Stimulated activated CD8-positive, alpha-beta memory T cell treated with anti-CD3 and anti-CD28 coated beads, Interleukin-7, amount 100 ng/mL, for 48 hours (primary cell): ENCODE measurements at places on chromosomes 16 and 17.

DNA sequence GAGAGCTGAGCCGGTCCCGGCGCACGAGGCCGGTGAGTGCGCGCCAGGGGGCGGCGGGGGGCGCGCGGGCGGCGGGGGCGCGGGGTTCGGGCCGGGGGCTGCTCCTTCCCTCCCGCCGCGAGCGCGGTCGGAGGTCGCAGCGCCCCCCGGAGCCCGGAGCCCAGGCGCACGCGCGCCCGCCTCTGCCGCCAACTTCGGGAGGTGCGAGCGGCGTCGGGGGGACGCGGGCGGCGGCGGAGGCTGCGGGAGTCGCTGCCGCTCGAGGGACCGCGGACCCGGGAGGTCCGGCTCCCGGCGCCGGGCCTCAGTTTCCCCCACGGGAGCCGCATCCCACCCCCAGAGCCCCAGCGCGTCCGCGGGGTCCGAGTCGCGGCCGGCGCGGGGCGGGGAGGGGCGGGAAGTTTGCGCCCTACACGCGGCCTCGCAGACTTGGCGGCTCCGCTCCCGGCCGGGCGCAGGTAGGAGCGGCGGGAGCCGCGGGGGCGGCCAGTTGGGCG lies at the start of gene PRR35:
Gene PRR35 (plus strand): TSS at position 191 of the 497 bp plus-strand sequence. CDS start 2,901 bp downstream, outside the sequence.
- DNase-seq: no peak

DNA sequence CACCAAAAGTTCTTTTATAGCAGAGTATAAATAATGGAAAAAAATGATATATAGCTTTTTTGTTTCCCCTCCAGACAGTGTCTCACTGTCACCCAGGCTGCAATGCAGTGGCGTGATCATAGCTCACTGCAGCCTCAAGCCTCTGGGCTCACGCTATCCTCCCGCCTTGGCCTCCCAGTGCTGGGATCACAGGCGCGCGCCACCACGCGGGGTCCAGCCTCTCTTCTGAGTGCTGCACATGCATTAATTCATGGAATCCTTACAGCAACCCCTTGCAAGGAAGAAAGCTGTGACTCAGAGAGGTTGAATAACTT lies 18.0 kb upstream of the ZNF629 start:
- no peak for DNase-seq

DNA sequence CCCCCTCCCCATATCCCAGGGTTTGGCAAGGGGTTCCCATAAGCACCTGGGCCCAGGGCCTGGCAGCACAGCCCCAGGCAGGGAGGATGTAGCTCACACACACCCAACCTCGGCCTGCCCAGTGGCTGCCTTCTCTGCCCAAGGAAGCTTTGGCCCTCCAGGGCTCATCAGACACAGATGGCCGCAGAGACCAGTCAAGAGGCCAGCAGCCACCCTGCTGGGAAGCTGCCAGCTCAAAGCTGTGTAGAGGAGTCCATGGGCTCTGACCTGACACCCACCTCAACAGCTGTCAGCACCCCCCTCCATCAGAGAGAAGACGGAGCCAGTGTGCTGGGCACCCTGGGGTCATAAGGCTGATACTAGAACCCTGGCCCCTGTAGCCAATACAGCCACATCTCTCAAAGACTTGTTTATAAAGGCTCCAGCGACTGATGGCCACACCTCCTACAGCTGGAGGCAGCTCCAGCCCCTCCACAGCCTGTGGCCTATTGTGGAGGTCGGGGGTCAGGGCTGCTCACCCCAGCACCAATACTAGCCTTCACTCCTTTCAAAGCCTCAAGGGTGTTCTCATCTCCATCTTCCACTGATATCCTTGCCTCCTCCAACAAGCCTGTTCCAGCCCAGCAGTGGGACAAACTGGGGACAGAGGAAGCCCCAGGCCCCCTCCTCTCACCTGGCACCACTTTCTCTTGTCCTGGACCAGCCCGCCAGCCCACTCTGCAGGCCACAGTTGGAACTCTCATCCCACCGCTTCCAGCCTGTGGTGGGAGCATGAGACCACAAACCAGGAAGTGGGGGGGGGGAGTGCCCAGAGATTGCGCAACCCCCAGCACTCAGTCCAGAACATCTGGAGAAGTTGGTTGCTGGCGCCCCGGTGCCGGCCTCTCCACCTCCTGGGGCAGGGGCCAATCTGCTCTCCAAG lies 2.2 kb upstream of the MPG start:
- no peak for DNase-seq

- DNase-seq: no peak
Observed at GRCh38 chr16:89135166-89135565, 36.4 kb upstream of the CDH15 start.

DNA sequence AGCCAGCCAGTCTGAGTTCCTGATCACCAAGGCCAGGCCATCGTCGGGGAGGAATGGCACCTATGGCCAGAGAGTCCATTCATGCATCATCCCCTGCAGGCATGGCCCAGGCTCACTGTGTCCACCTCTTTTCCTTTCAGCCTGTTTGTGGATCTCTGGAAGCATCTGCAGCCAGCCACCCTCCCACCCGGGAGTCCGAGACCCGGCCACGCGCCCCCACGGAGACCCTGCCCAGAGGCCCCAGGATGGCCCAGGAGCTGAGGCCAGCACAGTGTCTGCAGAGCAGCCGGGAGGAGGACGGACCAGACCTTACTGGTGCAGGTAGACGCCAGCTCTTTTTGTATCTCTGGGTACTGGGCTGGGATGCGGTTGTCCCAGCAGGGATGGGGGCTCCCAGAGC lies 245.1 kb upstream of the CIBAR2 start:
- DNase-seq: no peak

GRCh38 chr16:87243478-87243877 lies 73.7 kb downstream of the C16orf95 start:
- DNase-seq: no peak

DNA sequence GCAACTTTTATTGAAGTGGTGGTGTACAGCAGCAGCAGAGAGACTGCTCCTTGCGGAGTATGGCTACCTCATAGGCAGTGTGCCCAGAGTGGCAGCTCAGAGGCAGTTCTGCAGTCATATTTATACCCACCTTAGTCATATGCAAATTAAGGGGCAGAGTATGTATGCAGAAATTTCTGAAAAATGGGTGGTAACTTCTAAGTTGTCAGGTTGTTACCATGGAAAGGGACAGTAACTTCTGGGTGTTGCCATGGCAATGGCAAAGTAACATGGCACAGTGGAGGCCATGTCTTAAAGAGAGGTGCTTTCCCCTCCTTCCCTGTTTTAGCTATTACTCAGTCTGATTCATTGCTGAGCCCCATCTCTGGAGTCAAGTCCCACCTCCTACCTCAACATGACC lies 53.4 kb downstream of the MEOX1 start:
- peak; percentile 18 for DNase-seq

DNA sequence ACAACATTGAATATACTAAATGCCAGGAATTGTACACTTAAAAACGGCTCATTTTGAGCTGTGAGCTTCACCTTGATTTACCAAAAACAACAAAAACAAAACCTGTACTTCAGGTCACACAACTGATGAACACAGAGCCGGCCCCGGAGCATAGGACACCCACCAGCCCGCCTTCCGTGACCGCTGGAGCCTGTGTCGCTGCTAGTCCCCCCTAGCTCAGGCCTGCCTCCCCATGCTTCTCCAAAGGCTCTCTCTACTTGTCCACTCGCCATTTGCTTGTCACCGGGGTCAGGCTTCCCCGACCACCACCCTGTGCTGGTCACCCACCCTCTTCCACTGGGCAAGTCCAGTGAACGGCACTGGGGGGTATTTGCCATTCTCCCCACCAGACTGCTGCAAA lies 113.8 kb upstream of the TNRC6C start:
- no peak for DNase-seq

DNA sequence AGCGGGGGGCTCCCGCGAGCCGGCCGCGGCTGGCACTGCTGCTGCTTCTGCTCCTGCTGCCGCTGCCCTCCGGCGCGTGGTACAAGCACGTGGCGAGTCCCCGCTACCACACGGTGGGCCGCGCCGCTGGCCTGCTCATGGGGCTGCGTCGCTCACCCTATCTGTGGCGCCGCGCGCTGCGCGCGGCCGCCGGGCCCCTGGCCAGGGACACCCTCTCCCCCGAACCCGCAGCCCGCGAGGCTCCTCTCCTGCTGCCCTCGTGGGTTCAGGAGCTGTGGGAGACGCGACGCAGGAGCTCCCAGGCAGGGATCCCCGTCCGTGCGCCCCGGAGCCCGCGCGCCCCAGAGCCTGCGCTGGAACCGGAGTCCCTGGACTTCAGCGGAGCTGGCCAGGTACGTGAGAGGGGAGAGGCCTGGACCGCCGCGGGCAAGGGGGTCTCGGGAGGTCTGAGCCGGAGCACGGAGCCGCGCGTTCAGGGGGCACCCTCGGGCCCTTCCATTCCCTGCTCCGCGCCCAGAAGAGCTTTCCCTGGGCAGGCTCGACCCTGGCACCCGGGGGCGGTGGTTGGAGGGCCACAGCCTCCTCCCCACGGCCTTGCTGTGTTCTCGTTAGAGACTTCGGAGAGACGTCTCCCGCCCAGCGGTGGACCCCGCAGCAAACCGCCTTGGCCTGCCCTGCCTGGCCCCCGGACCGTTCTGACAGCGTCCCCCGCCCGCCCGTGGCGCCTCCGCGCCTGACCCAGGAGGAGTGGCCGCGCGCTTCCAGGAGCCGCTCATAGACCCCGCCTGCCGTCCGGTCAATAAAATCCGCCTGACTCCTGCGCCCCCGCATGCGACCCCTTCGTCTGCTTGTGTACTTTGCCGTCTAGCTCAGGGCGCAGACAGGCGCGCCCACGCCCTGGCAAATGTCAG lies 591 bp downstream of the NPW start:
- DNase-seq: no peak

GRCh38 chr17:19372439-19372838 lies 5.9 kb upstream of the MAPK7 start:
- DNase-seq: no peak

- DNase-seq: no peak
Observed at GRCh38 chr16:79297805-79298204, 302.7 kb downstream of the MAF start.

- peak; percentile 66 for DNase-seq
Observed at GRCh38 chr17:79777894-79778503, at the start of gene CBX2. TSS of gene CBX2 (plus strand) at chr17:79778148. CDS start at chr17:79778236, 88 bp downstream.

DNA sequence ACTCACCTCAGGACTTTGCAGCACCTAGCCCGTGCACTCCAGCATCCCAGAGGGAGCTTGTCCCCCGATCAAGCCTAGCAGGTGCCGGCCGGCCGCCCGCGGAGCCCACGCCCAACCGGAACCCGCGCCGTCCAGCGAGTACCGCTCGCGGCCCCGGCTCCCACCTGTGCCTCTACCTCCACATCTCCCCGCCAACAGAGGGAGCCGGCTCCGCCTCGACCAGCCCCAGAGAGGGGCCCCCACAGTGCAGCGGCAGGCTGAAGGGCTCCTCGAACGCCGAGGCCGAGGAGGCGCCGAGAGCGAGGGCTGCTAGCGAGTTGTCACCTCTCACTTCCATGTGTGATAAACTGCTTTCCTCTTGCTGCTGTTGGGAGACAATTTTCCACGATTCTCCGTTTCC lies 41.1 kb upstream of the DHRS7B start:
- DNase-seq: no peak

- DNase-seq: no peak
Observed at GRCh38 chr17:68821860-68822696, 133.1 kb downstream of the ABCA8 start.

- no peak for DNase-seq
Observed at GRCh38 chr17:72433797-72434196, 313.0 kb downstream of the SOX9 start.

- DNase-seq: no peak
Observed at GRCh38 chr16:19876501-19877059, 8.1 kb downstream of the GPRC5B start.

GRCh38 chr16:80639636-80640035 lies 98.8 kb downstream of the DYNLRB2 start:
- DNase-seq: no peak

DNA sequence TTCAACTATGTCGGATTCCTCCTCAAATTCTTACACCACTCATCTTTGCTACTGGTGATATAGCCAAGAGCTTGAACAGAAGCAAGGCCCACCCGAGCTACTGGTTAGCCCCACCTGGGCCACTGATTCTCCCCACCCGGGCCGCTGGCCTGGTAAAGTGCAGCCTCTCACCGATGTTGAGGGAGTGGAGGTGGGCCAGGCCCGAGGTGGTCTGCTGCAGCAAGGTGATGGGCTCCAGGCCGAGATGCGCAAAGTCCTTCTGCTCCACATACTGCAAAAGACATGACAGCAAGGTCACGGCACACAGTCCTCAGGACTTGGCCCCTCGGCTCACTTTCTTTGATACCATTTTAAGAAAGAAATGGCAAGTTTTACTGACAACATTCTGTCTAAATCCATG lies 32.7 kb upstream of the ICAM2 start:
- DNase-seq: no peak

DNA sequence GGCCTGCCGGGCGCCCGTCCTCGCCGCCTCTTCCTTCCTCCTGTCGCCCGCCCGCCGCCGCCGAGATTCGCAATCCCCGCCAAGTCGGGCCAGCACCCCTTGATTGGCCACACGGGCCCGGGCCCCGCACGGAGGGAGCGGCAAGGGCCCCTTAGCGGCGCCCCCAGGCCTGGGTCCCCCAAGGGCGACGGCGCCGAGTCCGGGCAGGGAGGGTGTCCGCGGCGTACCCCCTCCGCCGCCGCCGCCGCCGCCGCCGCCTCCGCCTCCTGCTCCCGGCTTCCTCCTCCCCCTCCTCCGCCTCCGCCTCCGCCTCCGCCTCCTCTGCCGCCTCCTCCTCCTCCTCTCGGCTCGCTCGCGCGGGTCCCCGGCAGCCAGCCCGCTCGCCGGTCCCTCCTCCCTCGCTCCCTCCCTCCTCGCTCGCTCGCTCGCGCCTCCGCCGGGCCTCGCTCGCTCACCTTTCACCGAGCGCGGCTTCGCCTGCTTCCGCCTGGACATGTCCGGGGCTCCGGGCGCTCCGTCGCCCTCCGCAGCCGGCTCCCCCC lies 561 bp downstream of the ZNF423 start:
- no peak for DNase-seq

DNA sequence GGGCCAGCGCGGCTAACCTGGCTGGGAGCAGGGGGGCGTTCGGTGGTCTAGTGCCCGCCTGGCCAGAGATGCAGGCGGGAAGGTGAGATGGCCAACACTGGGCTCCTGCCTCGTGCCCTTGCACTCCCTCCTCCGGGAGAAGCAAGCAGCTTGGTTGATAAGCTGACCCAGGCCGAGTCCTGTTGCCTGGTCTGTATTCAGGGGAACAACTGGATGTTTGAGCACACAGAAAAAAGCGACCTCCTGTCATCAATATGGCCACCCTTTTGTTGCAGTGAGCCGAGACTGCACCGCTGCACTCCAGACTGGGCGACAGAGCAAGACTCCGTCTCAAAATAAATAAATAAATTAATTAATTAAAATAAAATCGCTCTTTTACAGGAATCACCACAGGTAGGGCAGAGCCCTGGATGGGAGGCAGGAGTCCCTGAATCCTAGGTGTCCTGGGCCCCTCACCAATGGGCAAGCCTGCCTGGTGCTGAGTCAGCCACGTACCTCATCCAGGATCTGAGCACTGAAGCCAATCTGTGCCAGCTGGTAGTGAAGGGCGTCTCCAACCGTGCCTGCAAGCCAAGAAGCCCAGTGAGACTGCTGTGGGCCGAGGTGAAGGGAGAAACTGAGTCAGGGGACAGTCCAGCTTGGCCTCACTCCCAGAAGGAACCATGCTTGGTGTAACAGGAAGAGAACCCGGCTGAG lies 31.8 kb downstream of the HASPIN start:
- no peak for DNase-seq

- DNase-seq: no peak
Observed at GRCh38 chr17:1365445-1366039, 34.5 kb downstream of the YWHAE start.
